ENCODE measurements at places on chromosomes 7 and 10.

DNA sequence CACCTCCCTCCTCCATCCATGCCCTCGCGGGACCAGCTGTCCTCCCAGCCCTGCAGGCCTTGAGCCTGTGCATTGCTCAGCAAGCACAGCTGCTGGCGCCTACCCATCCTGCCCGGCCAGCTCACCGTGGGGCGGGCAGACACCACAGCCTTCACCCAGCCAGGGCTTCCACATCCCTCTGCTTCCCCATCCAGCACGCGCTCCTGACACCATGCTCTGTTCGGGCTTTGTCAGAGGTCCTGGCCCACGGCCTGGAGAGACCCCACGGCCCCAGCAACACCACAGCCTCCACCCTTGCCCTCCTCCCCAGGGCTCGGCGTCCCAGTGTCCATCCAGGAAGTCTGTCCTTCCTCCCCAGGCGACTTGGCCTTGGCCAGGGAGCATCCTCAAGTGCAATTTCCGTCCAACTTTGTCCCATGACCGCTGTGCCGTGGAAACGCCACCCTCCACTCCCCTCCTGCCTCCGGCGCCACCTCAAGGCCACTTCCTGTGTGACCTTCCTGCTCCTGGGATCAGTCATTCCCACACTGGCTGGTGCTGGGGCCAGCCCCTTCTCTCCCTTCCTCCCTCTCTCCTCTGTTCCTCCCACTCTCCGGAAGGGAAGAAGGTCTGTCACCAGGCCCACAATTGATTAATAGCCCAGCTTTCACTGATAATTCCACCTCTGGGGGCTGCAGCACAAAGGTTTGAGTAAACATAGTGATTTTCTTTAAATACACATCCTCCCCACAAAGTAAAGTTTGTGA is 71.5 kb upstream of the SMNDC1 start:
- DNase-seq: no peak

- no peak for DNase-seq
These were observed 37.7 kb downstream of the BRI3 start for GRCh38 chr7:98319176-98319575.

GRCh38 chr7:64877714-64878610 is 25.1 kb upstream of the ZNF273 start:
- DNase-seq: no peak

DNA sequence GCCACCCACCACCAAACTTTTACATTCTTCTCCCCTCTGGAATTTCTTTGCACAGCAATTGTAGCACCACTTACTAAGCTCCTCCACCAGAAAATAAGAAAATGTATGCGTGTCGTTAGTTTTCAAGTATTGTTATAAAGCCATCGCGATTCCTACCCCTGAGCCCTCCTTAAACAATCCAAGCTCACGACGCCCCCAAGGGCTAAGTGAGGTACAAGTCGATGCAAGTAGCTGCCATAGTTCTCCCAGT is 1.3 kb downstream of the FRAT2 start:
- DNase-seq: peak; percentile 47

- no peak for DNase-seq
These were observed 2.0 kb downstream of the TNKS2 start for GRCh38 chr10:91800182-91800581.
